ENCODE measurements at places on chromosomes 12 and 14.

GRCh38 chr14:36944307-36945010 lies 227.9 kb downstream of the SLC25A21 start:
- no peak for DNase-seq

DNA sequence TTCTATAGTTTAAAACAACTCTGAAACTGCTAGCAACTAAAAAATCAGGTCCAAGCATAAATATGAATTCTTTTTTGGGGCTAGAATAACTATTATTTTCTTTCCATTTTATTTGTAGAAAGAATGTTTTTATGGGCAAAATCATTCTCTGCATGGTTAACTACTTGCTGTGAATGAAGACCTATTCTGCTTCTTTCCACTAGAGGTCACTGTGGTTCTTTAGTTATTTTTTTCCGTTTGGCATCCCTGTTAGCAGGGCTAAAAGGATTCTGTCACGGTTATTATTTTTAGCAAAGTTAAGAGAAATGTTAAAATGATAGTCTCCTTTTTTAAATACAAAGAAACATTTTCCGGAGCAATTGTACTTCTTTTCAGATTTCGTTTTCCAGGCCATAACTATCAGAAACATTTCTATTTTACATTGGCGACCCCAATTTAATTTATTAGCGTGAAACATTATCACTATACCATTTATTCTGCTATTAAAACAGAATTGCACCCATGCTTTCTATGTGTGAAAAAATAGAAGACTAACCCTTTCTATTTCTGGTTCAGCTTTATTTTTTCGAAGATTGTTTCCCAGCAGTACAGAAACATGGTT lies 404.8 kb downstream of the ATP23 start:
- DNase-seq = peak; percentile 79

- no peak for DNase-seq
These were observed 1.2 kb upstream of the LAG3 start for GRCh38 chr12:6771091-6771495.

- no peak for DNase-seq
These were observed 149.4 kb downstream of the ADGRD1 start for GRCh38 chr12:131102991-131103668.

DNA sequence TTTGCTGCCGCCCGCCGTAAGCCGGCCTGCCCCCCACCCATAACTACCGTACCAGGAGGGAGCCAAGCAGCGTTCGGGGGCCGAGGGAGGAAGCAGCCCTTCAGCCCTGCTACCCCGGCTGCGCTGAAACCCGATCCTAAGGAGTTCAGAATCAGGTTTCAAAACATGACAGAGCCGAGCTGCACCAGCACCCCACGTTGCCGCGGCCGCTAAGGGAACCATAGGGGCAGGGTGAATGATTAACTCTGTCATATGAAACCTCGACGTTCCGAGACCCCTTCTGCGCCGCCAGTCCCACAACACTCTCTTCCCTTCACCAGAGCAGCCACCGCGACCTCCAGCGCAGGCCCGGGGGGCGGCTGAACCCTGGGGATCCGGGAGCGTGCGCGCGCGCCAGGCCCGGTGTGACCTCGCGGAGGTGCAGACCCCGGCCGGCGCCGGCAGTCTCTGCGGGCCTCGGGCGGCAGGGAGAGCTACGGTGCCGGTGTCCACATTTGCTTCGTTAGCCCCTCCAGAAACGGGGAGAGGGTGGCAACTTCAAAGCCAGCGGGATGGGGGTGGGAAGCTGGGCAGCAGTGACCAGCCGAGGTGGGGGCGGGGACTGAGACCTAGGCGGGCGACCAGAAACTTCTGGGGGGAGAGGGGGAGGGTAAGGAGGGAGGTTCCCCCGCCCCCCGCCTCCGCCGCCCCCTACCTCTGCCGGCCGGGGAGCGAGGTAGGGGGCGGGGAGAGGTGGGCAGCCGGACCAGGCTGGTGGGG lies 1.6 kb downstream of the SIX4 start:
- peak; percentile 87 for DNase-seq

DNA sequence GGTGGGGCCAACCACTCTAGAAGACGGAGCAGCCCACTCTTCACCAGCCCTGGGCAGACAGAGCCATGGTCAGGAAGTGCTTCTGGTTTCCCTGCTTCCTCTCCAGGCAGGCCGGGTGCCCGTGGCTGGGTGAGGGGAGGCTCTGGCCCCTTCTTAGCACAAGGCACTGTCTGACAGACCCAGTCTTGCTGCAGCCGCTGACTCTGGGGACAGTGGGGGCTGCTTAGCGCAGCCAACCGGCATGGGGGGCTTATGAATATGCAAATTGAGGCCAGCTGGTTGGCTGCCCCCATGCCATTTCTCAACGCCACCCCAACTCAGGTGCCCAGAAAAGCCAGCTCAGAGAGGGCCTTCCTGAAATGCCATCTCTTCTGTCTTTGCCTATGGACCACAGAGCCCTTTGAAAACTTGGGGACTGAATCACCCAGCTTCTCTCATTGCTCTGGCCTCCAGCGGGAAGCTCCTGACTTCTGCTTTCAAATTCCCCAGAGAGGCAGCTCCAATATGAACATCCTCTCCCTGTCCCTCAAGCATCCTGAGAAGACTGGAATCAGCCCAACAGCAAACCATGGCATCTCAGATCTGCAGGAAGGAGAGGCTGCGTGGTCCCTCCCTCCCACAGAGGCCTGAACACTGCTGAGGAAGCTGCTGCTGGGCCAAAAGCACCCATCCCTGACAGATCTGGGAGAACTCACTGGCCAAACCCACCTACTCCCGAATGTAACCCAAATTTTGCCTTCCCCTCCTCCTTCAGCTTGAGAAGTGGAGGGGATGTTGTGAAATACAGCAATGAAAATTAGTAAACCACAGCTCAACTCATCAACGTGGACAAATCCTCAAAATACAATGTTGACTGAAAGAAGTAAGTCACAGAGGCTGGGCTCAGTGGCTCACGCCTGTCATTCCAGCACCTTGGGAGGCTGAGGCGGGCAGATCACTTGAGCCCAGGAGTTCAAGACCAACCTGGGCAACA lies at the start of gene PROX2:
Gene PROX2, minus strand, starts transcription at position 205 of the 973 bp plus-strand sequence. CDS start 12,311 bp downstream, outside the sequence.
- no peak for DNase-seq

DNA sequence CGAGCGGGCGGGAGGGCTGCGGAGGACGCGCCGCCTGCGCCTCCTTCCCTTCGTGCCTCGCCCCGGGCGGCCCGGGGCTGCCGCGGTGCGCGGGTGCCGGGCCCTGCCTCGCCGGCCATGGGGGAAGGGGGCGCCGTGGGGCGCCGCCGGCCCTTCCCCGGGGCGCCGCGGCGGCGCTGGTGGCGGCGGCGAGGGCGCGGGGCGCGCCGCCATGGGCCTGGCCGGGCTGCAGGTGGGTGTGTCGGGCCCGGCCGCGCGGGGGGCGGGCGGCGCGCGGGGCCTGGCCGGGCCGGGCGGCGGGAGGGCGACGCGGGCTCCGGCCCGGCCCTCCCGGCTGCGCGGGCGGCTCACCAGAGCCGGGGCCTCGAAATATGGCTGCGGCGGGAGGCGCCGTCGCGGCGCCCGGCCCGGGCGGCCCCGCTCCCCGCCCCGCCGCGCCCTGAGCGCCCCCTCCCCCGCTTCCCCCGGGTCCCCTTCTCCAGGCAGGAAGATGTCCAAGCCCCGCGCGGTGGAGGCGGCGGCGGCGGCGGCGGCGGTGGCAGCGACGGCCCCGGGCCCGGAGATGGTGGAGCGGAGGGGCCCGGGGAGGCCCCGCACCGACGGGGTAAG lies 5.1 kb downstream of the KMT5A start:
- no peak for DNase-seq

DNA sequence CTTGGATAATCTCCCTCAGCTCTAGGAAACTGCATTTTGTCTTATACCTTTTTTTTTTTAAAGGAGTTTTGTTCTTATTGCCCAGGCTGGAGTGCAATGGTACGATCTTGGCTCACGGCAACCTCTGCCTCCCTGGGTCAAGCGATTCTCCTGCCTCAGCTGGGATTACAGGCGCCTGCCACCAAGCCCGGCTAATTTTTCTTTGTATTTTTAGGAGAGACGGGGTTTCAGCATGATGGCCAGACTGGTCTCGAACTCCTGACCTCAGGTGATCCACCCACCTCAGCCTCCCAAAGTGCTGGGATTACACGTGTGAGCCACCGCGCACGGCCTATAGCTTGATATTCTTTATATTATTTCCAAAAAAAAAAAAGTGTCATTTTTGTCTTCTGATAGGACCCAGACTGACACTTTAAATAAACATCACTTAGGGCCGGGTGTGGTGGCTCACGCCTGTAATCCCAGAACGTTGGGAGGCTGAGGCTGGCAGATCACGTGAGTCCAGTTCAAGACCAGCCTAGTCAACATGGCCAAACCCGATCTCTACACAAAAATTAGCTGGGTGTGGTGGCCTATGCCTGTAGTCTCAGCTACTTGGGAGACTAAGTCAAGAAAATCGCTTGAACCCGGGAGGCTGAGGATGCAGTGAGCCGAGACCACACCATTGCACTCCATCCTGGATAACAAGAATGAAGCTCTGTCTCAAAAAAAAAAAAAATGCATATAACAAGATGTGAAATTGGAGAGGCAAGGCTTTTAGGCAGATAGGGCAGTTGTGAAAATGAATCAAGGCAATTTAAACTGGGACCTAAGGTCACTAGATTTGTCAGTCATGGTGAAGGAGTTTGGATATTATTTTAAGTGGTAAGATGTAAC lies 18.4 kb downstream of the SLC2A3 start:
- DNase-seq = no peak

GRCh38 chr12:78120306-78120705 lies 289.6 kb downstream of the NAV3 start:
- no peak for DNase-seq

DNA sequence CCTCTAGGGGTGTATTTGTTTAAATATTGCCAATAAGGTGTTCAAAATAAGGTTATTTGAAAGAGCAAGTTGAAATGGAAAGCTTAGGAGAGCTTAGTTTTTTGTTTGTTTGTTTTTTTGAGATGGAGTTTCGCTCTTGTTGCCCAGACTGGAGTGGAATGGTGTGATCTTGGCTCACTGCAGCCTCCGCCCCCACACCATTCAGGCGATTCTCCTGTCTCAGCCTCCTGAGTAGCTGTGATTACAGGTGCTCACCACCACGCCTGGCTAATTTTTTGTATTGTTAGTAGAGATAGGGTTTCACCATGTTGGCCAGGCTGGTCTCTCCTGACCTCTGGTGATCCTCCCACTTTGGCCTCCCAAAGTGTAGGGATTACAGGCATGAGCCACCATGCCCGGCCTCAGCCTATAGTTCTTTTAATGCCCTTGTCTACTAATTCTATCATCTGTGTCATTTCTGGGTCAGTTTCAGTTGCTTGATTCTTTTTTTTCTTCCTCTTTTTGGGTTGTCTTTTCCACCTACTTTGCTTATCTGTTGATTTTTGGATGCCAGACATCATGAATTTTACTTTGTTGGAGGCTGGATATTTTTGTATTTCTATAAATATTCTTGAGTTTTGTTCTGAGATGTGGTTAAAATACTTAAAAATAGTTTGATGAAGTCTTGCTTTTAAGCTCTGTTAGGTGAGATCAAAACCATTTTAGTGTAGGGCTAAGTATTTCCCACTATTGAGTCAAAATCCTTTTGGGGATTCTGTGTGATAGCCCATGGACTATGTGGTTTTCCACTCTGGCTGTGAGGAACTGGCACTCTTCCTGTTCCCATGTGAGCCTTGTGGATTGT lies 18.7 kb downstream of the RCOR1 start:
- no peak for DNase-seq

GRCh38 chr12:53047221-53048032 lies 2.4 kb upstream of the TNS2 start:
- DNase-seq = no peak

DNA sequence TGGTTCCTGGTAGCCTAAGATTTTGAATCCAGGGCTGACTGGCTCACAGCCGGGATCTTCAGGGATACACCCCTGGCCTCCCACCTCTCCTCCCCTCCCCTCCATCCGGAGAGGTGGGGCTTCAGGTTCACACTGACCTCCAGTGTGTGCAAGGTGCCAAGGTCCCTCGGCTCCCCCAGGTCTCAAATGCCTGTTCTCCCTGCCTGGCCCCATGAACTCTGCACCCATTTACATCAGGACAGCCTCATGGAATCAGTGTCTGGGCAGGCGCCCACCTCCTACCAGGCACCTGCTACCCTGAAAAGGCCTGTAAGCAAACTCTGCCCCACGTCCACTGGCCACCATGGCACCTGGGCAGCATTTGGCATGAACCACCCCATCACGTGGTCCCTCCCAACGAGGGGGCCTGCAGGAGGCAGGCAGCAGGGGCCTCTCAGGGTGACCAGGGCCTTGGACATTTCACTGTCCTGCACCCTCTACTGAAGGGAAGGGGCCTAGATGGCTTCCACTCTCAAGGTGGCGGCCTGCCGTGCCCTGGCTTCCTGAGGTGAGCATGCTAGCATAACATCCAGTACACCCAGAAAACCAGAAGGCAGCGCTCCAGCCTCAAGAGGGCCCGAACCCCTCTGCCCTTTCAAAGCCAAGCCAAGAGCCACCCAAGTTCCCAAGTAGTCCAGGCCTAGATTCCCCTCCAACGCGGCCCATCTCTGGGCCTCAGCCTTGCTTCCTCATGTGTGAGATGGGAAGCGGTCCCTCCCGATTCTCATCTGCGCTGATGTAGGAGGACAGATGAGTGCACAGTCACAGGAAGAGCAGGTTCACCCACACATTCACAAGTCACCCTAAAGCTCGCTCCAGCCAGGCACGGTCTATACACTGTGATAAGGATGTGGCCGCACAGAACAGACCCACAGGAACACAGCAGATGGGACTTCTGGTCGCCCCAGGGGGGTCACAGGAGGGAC lies 37.3 kb downstream of the CCDC85C start:
- DNase-seq = no peak

Measured in NCI-H2029 treated with DMSO at 0.1 percent for 48 hours (cell line).